ENCODE measurements at places on chromosomes 2 and 18. TPM values are rescaled to one million over a fixed set of nuclear protein-coding genes. Genes with fewer than 3 reads are reported as not detected.

Gene IL36A
- not detected for total RNA-seq

Gene IL1RL2
- total RNA-seq = 0.49 TPM

Gene ABCG8
- 0.46 TPM for total RNA-seq

Gene TMEM182
- total RNA-seq = 3.2 TPM

Gene SRD5A2
- total RNA-seq = not detected

Gene MOGAT1
- total RNA-seq = not detected

Gene EHBP1
- 38.0 TPM for total RNA-seq

Gene TGIF1
- total RNA-seq = 36.1 TPM

Gene PMAIP1
- 2.9 TPM for total RNA-seq

Gene GEN1
- 18.7 TPM for total RNA-seq

Gene CRYBA2
- total RNA-seq = not detected

Gene HOXD9
- 2.9 TPM for total RNA-seq

Gene C2orf66
- total RNA-seq = not detected

Gene ARHGAP15
- total RNA-seq = 219 TPM

Gene VRK2
- 22.2 TPM for total RNA-seq

- H3K4me1 ChIP-seq = peaks cover 3% of the 10 kb centered on the region
- DNase-seq = no peak
- H3K27me3 ChIP-seq = no peaks in the 10 kb centered on the region
- no peak overlapping the region for H3K27ac ChIP-seq
These were observed 25.8 kb upstream of the PPP3R1 start for GRCh38 chr2:68278169-68278568.

GRCh38 chr2:106858810-106859209, 27.2 kb downstream of the ST6GAL2 start:
- no peaks in the 10 kb centered on the region for H3K4me1 ChIP-seq
- DNase-seq = no peak
- H3K27ac ChIP-seq = no peak overlapping the region
- H3K4me3 ChIP-seq = no peak overlapping the region
- no peaks in the 10 kb centered on the region for H3K27me3 ChIP-seq
- H3K36me3 ChIP-seq = no peaks in the 10 kb centered on the region

- no peaks in the 10 kb centered on the region for H3K36me3 ChIP-seq
- H3K27me3 ChIP-seq = peaks cover 30% of the 10 kb centered on the region
- peaks cover 26% of the 10 kb centered on the region for H3K4me1 ChIP-seq
- no peak overlapping the region for H3K27ac ChIP-seq
- H3K4me3 ChIP-seq = no peak overlapping the region
These were observed 6.1 kb downstream of the NCKAP1 start for GRCh38 chr2:183031911-183032794.

GRCh38 chr18:31819925-31820229, 59.2 kb upstream of the SLC25A52 start:
- H3K4me1 ChIP-seq = peaks cover 12% of the 10 kb centered on the region
- H3K27ac ChIP-seq = no peak overlapping the region
- H3K36me3 ChIP-seq = no peaks in the 10 kb centered on the region
- no peak overlapping the region for H3K4me3 ChIP-seq
- no peaks in the 10 kb centered on the region for H3K27me3 ChIP-seq

DNA sequence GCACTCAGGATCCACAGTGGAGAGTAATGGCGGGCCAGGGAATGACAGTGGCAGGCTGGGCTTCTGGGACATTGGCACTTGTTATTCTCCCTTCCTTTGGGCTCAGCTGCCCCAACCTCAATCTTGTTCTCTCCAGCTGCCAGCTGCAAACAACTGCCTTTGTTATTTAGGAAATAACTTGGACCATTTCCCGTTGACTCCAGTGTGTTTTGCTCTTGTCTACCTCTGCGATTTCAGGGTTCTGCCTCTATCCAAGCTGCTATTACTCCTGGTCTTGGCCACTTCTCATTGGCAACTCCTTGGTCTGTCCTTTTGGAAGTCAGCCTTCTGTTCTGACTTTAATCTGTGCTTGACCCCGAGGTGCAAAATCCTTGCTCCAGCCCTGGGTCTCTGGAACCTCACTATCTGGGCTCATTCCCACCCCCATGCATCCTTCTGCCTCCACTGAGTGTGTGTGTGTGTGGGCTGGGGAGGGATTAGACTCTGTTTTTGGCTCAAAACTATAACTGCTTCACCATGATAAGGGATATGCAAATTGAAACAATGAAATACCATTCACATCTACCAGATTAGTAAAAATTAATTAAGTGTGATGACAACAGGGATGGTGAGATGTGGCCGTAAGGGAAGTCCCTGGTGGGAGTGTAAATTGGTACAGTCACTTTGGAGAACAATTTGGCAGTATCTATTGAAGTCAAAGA, 134.1 kb upstream of the CXCR4 start:
- DNase-seq = no peak
- no peaks in the 10 kb centered on the region for H3K4me1 ChIP-seq
- no peaks in the 10 kb centered on the region for H3K27me3 ChIP-seq
- H3K27ac ChIP-seq = no peak overlapping the region
- no peak overlapping the region for H3K4me3 ChIP-seq

DNA sequence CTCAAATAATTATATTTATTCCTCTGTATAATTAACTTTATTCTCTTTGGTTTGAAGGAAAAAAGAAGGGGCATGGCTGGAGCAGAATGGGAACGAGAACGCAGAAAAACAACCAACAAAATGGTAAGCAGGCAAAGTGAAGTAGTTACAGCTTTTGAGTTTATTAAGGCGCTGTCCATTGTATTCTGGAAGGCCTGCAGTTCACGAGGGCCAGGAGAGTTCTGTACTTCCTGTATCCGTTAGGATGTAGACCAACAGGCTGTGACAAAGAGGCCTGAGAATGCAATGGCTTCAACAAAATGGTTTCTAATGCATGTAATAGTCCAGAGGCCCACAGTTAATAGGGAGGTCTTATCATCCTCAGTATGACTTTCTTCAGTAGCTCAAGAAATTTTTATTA, 32.5 kb upstream of the SP100 start:
- DNase-seq = no peak
- no peak overlapping the region for H3K4me3 ChIP-seq
- H3K36me3 ChIP-seq = peaks cover 86% of the 10 kb centered on the region
- no peak overlapping the region for H3K27ac ChIP-seq
- no peaks in the 10 kb centered on the region for H3K4me1 ChIP-seq

- no peak overlapping the region for H3K4me3 ChIP-seq
- no peaks in the 10 kb centered on the region for H3K4me1 ChIP-seq
- H3K36me3 ChIP-seq = no peaks in the 10 kb centered on the region
- H3K27ac ChIP-seq = no peak overlapping the region
- DNase-seq = no peak
These were observed 209.8 kb upstream of the HDAC4 start for GRCh38 chr2:239610457-239611221.

- peak; percentile 25 for DNase-seq
- H3K27ac ChIP-seq = no peak overlapping the region
- H3K4me3 ChIP-seq = no peak overlapping the region
- H3K4me1 ChIP-seq = peaks cover 5% of the 10 kb centered on the region
- no peaks in the 10 kb centered on the region for H3K27me3 ChIP-seq
- no peaks in the 10 kb centered on the region for H3K36me3 ChIP-seq
These were observed 27.1 kb upstream of the STEAP3 start for GRCh38 chr2:119196301-119197125.

- no peak for DNase-seq
- H3K27me3 ChIP-seq = peaks cover 17% of the 10 kb centered on the region
- no peaks in the 10 kb centered on the region for H3K36me3 ChIP-seq
- H3K27ac ChIP-seq = no peak overlapping the region
- no peak overlapping the region for H3K4me3 ChIP-seq
These were observed 188.0 kb upstream of the TCF4 start for GRCh38 chr18:55775972-55776371.

- H3K4me3 ChIP-seq = no peak within 1 kb of the TSS
- no peaks in the 10 kb centered on the region for H3K4me1 ChIP-seq
- no peaks in the 10 kb centered on the region for H3K36me3 ChIP-seq
These were observed at the start of gene ERMN for GRCh38 chr2:157325786-157326185. Gene ERMN, minus strand, starts transcription at chr2:157325824. Its CDS starts 182 bp downstream, at chr2:157325642.

DNA sequence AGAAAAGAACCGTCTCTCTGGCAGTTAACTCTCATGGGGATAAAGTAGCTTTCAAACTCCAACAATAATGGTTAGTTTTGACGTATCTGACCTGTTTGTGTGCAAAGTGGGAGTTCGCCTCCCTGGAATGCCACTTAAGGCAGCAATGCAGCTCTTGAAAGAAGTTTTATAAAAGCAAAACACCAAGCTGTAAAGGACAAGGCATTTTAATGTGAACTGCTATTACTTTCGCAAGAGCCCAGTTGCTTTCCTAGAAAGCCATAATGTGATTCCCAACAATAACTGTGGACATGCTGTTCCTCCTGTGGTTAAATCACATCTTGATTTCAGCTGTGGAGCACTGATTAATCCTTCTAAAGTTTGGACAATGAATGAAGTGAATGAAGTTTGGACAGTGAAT, 303.7 kb downstream of the PTPRM start:
- H3K36me3 ChIP-seq = no peaks in the 10 kb centered on the region
- no peaks in the 10 kb centered on the region for H3K4me1 ChIP-seq
- no peak overlapping the region for H3K4me3 ChIP-seq

- H3K27me3 ChIP-seq = no peaks in the 10 kb centered on the region
- peak overlapping the region; percentile 85 for H3K4me3 ChIP-seq
- H3K36me3 ChIP-seq = no peaks in the 10 kb centered on the region
These were observed 1.2 kb downstream of the GPD2 start for GRCh38 chr2:156437272-156437930.

DNA sequence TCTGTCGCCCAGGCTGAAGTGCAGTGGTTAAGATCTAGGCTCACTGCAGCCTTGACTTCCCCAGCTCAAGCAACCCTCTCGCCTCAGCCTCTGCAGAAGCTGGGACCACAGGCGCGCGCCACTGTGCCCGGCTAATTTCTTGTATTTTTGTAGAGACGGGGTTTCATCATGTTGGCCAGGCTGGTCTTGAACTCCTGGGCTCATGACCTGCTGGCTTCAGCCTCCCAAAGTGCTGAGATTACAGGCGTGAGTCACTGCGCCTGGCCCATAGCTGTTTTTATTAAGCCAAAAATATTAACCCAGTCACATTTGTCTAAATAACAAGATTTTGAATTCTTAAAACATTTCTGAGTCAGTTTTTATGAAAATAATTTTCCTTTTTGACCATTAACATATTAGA, 6.3 kb upstream of the SFT2D3 start:
- DNase-seq = no peak
- H3K36me3 ChIP-seq = no peaks in the 10 kb centered on the region
- H3K4me3 ChIP-seq = no peak overlapping the region
- peaks cover under 1% of the 10 kb centered on the region for H3K4me1 ChIP-seq
- no peak overlapping the region for H3K27ac ChIP-seq

GRCh38 chr2:231387904-231388724, 7.4 kb upstream of the B3GNT7 start:
- no peaks in the 10 kb centered on the region for H3K36me3 ChIP-seq
- no peaks in the 10 kb centered on the region for H3K27me3 ChIP-seq
- no peak for DNase-seq
- H3K27ac ChIP-seq = no peak overlapping the region
- no peak overlapping the region for H3K4me3 ChIP-seq

DNA sequence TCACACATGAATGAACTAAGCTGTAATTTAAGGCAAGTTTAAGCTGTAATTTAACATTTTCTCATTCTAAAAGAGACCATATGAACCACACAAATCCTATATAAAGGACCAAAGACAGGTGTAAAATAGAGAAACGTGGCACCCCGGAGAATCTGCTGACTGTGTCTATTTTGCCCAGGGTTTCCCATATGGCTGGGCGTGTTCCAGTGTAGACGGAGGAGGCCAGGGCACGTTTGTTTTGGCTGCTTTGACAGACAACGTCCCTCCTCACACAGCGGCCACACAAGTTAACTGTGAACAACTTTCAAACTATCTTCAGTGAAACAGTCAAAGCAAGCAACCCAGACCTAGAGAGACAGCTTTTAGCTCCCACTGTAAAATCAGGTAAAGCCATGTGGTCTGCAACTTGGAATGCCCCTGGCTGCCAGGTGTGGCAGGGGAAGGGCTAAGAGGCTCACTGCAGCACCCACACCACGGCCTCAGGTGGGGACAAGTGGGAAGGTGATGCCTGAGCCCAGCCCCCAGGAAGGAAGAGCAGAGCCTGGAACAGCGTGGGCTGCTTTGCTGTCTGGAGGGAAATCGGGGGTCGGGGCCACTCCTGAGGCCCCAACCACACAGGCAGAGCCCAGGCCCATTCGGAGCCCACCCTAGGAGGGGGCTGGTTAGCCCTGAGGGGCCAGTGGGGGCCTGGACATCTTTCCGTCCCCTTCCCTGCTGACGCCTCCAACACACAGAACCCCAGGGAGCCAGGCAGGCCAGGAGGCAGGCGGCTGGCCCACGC, 40.7 kb downstream of the SLC66A2 start:
- DNase-seq = no peak
- peaks cover 6% of the 10 kb centered on the region for H3K36me3 ChIP-seq
- no peaks in the 10 kb centered on the region for H3K27me3 ChIP-seq
- H3K4me1 ChIP-seq = peaks cover 30% of the 10 kb centered on the region
- no peak overlapping the region for H3K27ac ChIP-seq
